Renal cortical epithelial cell (primary cell): ENCODE measurements at places on chromosomes 3 and 15. TPM values are rescaled to one million over a fixed set of nuclear protein-coding genes. Genes with fewer than 3 reads are reported as not detected.

DNA sequence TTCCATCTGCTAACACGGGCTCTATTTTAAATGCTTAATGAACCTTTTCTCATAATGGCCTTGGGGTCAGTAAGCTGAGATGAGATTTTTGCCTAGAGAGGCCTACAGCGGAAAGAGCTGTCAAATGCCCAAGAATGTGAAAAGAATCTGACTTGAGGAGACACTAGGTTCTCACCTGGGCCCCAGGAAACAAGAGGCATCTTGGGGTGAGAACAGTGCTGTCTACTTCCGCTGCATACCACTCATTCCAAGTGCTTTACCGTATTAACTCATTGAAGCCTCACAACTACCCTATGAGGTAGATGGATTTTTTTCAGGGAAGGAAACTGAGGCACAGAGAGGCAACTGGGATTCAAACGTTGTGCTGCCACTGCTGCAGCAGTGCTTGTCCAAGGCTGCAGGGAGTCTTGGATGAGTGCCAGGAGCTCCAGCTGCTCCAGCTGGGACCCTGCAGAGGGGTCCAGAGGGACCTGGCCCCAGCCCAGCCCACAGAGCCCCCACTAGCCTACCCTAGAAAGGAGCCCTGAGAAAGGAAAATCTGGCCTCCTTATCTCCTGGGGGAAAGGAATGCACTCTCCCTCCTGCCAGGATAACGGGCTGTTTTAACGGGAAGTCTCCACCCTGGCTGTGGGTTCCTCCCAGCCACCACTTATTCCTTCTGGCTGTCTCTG, 68.4 kb downstream of the SLC12A8 start:
- no peak for DNase-seq

DNA sequence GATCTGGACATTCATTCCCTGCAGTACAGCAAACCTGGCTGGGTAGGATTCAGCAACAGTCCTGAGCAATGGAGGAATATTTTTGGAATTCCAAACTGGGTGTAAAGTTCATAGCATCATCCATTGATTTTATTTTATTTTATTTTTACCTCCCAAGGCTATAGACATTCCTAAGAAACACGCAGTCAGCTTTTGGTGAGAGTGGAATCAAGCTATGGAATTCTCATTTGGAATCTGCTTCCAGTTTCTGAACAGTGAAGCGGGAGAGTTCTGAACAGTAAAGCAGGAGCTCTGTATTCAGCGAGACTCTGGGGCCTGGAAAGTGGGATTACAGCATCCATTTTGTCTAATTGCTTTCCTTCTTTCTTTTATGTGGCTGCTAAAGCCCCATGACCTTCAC, 1.4 kb upstream of the PDZRN3 start:
- no peak for DNase-seq

- no peak for DNase-seq
These were observed 4.7 kb downstream of the RRP9 start for GRCh38 chr3:51937014-51937413.

GRCh38 chr3:168065569-168065968, 30.2 kb downstream of the GOLIM4 start:
- no peak for DNase-seq

GRCh38 chr15:29299331-29299730, 29.7 kb upstream of the NSMCE3 start:
- DNase-seq: no peak

The NR1D2 gene
- total RNA-seq: 16.3 and 22.5 TPM in 2 replicates

The DNASE1L3 gene
- total RNA-seq: not detected in 2 replicates
